ENCODE measurements at places on chromosomes 2 and 18. TPM values are rescaled to one million over a fixed set of nuclear protein-coding genes. Genes with fewer than 3 reads are reported as not detected.

The STRADB gene
- 30.5 TPM for total RNA-seq

The ADNP2 gene
- 56.8 TPM for total RNA-seq

DNA sequence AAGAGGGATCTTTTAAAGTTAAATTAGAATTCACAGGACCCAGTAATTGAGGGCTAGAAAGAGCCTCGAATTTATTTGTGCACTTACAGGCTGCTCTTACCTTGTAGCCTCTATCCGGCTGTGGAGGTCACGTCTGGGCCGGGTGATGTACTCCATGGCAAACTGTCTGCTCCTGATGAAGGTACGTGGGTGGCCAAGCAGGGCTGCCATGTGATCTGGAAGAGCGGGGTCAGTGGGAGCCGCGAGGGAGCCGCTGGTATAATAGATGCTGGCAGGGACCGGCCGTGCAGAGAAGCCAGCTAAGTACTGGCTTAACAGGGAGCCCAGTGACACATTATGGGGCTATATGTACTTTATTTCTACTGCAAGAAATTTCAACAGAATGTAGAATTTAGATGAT is 59.2 kb downstream of the ADI1 start:
- DNase-seq = no peak

GRCh38 chr18:21820033-21820810 is 79.6 kb downstream of the MIB1 start:
- DNase-seq = no peak

DNA sequence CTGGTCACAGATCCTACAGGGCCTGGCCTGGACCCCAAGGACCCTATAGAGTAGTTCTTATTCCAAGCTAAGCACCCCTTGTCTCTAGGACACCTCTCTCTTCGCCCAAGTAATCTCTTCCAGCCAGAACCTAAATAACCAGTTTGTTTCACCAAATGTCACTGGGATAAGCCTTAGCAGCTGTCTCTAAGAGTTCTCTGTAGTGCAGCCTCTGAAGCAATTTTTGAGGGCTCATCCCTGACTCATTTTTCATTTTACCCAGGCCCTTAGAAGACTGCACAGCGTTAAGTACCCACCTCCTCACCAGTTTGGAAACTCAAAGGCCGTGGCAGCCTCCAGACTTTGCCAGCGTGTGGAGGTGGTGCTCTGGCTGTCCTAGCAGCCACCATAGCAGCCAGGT is 290.1 kb upstream of the SIX2 start:
- DNase-seq = no peak

DNA sequence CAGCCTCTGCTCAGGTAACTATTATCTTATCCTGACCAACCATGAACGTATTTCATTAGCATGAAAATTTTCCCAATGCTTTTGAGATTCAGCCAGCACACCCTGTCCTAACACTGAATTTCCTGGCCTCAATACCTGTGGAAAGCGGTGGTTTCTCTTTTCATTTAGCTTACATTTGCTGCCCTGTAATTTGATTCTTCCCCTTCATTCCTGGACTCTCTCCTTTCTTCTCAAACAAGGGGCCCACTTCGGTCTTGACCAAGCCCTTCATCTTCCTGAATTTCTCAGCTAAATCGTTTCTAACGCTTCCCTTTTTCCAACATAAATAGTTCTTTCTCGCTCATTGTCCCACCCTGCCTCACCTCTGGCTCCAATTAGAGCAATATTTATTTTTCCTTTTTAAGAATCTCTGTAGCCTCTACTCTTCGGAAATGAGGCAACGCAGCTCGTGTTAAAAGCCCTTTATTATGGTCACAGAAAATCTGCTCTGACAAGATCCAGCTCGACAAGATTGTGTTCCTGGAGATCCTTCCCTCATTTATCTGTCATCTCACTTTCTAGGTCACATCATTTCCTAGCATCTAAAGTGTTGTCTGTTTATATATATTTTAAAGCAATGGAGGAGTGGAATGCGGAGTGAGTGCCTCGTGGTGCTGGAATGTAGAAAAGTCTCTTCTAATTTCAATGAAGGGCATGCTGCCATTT is 49.5 kb upstream of the BCL11A start:
- DNase-seq = no peak

GRCh38 chr2:75079575-75079974 is 119.7 kb downstream of the TACR1 start:
- no peak for DNase-seq

DNA sequence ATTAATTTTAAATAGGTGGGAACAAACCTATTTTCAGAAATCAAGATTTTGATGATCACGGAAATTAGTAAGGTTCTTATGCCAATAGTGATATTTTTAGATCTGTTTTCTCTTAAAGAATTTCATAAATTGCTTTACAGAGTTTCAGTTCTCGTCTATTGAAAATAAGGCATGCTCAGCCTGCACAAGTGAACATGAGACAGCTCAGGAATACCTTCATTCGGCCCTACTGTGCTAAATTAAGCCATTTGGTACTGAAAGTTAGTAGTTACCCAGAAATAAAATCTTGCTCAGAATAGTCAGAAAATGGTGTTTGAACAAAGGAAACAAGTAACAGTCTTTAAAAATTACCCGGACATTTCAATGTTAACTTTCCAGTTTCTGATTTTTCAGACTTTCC is 60.4 kb downstream of the DLGAP1 start:
- no peak for DNase-seq

- DNase-seq = no peak
These were observed 1223.1 kb upstream of the ZEB2 start for GRCh38 chr2:145743011-145743410.

- no peak for DNase-seq
These were observed 8.6 kb downstream of the ZEB2 start for GRCh38 chr2:144511226-144511810.

GRCh38 chr2:240136013-240136670 is at the start of gene COPS9:
TSS of gene COPS9 (minus strand) at chr2:240136305. CDS start at chr2:240136284, 21 bp downstream.
- peak; percentile 94 for DNase-seq

- peak; percentile 71 for DNase-seq
These were observed 2.2 kb upstream of the CASP8 start for GRCh38 chr2:201257956-201258665.

Data from testis (tissue), 5 donors.